ENCODE measurements at places on chromosomes 12 and 14.

DNA sequence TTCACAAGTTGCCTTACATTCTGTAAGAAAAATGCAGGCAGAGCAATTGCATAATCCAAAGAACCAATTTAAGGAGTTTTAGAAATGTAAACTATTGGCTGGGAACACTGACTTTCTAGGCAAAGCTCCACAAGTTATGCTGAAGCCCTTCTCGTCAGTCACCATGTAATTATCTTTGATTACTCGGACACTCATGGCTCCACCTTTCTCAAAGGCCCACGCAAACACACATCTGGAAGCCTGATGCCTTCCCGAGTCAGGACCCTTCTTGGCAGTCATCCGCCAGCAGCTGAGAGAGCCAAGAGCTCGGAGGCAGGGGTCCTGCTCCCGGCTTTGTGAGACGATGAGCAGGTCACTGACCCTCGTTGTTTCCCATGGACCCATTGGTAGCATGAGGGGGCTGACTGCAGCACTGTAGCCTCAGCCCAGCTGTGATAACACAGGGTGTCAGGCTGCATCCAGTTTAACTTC, 202.2 kb downstream of the TMEM132D start:
- DNase-seq: no peak

GRCh38 chr12:52248541-52249461, 15.8 kb downstream of the KRT7 start:
- DNase-seq: no peak

GRCh38 chr14:50319293-50319692, 7.2 kb downstream of the DMAC2L start:
- no peak for DNase-seq

GRCh38 chr14:32014057-32014456, 63.0 kb upstream of the ARHGAP5 start:
- DNase-seq: no peak

- DNase-seq: no peak
These were observed 6.5 kb upstream of the TMEM119 start for GRCh38 chr12:108604208-108604941.

- no peak for DNase-seq
These were observed 584.1 kb downstream of the LRFN5 start for GRCh38 chr14:42190744-42191143.

GRCh38 chr12:96083020-96083719, 47.8 kb upstream of the LTA4H start:
- DNase-seq: no peak

DNA sequence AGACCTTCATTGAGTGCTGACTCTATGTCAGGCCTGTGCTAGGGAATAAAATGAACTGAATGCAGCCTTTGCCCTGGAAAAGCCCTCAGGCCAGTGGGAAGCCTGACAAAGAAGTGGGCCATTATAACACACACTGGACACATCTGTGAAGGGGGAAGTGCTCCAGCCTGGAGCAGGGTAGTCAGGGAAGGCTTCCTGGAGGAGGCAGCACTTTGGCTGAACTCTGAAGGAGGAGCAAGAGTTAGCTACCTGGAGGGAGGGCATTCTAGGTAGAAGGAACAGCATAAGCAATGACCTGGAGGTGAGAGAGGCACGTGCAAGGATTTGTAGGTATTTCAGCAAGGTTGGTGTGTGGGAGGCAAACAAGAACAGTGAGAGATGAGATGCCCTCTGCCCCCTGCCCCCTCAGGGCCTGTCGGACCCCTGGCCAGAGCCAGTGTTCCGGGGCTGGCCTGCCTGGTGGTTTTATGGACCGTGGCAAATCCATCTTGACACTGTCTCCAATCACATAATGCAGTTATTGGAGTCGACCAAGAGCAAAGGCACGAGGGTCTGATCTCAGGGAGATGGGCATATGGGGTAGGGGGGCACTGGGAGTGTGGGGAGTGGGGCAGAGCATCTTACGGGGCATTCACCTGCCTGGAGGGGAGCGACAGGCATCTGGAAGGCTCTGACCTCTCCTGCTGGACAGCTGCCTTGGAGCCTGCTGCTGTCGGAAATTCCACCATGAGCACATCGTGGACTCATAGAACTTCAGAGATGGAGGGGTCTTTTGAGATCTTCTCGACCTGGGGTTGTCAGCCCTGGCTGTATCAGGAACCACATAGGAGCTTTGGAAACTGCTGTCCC, 2.7 kb upstream of the FAM222A start:
- no peak for DNase-seq

DNA sequence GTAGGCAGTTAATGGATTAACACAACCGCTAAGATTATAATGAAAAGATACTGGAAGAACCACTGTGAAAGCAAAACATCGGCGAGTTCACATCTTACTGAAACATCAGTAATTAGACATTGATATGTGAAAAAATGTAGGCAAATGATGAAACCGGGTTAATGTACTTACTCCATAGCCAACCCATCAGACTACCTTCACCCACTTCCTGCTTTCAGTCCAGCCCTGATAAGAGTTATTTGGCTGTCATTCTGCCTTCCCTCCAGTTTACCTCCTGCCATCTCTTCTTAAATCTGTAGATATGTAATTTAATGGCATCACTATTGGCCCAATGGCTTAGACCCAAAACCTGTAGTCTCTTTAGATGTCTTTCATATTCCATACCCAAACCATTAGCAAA, 46.0 kb upstream of the LGR5 start:
- no peak for DNase-seq
